ENCODE measurements at places on chromosomes 3 and 15. TPM values are rescaled to one million over a fixed set of nuclear protein-coding genes. Genes with fewer than 3 reads are reported as not detected.

DNA sequence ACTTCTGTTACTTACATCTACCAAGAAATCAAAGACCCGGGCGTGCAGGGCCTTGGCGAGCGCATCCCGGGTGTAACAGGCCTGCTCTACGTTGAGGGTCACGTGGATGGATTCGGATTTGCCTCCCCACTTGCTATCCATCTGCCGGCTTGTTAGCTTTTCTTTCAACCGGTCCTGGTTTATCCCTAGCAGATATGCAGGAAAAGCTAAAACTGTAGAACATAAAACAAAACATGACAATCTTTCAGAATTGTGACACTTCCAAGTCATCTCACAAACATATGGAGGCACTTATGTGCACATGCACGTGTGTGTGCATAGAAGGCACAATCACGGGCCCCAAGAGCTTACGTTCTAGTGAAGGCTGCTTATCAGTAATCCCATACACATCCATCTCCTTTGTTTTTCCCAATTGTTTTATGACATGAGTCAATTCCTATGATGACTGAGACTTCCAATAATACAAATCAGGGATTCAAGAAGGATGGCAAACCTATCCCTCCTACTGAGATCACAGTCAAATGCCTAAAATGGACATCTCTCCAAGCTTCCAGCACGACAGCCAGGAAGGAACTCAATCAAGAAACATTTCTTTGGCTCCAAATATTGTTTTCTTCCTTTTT is 11.3 kb downstream of the LDHAL6B start:
- DNase-seq: no peak

DNA sequence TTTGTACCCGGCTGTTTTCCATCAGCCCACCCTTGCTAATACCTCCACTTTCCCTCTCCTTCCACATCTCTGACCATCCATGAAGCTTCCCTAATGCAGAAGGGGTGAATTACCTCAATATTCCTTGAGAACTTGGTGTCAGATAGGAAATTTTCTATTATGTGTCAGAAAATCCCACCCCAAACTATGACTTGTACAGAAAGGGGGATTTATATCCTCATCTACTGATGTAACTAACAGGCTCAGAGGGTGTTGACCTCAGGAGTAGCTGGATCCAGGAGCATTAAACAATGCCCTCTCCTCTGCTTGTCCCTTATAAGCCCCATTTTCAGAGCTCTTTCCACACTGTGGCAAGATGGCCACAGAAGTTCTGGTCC is 242.8 kb upstream of the TLE3 start:
- DNase-seq: no peak

The LRTM1 gene
- total RNA-seq: 0.16 TPM

DNA sequence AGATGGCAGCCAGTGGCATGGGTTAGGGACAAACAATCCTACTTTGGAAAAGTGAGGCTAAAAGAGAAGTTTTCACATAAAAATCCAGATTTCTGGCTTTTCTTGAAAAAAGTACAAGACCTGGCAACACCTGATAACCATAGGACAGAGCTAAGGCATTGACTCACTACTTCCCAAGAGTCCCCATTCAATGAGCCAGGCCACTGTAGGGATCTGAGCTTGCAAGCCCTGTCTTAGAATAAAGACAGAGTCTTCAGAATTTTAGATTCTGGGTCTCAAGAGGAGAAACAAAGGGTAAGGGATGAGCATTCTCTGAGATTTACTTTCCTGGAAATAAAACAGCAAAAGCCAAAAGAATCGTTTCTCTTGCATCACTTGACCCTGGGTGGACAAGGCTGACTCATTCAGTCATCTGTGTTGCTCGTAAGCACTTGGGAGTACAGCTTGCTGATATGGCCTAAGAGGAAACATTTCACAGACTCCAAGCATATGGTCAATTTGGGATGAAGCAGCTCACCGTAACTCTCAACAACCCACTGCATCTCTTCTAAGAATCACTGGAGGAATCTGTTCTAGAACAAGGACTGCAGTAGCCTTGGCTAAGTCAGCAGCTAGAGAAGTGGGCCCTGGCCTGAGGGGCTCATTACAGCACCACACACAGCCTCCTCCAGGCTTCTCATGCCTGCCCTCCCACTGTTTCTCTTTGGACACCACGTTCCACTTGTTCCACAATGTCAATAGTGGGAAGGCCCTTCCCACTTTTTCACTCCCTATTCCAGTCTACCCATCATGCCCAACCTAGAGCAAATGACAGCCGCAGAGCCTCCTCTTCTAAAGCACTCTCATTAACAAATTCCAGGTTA is 86.2 kb downstream of the RFTN1 start:
- DNase-seq: peak; percentile 61

All from myocyte (in vitro differentiated cells).